ENCODE measurements at places on chromosomes 3 and 15. TPM values are rescaled to one million over a fixed set of nuclear protein-coding genes. Genes with fewer than 3 reads are reported as not detected.
A peak's percentile ranks its signal among the peaks of the same experiment; 100 is the strongest.

GRCh38 chr3:41808152-41808551, 153.8 kb downstream of the ULK4 start:
- DNase-seq: no peak
- H3K27me3 ChIP-seq: no peaks in the 10 kb centered on the region
- H3K36me3 ChIP-seq: no peaks in the 10 kb centered on the region
- H3K27ac ChIP-seq: no peak overlapping the region
- no peak overlapping the region for H3K4me3 ChIP-seq

DNA sequence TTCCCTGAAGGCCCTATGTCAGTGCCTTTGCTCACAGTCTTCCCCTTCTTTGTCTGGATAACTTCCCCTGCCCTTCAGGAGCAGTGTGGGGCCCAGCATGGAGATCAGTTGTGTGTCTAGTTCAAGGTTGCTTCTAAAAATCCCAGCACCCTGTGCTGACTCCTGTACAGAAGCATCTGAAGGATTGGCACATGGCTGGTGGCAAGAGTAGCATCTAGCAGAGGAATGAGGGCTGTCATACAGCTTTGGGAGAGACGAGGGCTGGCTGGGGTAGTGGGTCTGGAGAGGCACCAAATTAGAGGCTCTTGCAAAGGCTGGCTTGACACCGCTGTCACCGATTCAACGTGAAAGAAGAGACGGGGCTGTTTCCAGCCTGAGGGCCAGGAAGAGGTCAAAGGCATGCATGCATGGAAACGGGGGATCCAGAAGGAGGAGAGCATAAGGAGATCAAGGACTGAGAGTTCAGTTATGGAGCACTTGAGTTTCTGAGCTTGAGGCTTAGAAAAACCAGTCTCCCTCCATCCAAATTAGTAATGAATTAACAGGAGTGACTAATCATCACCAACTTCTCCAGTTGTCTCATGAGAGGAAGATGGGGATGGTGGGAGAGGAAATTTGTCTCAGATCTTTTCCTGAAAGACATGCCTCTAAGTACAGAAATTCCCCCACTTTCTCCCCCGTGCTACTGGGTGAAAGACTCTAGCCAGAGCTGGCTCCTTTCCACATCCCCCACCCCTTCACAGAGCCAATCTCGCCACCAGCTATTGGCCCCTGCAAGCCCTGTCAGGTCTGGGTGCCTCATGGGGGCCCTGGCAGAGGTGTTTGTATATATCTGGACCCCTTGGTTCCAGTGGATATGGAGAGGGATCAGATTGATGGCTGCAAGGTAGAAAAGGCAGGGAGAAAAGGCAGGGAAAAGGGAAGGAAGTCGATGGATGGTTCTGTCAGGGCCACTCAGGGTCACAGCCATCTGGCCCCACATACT, 45.9 kb downstream of the SLCO2A1 start:
- no peak for DNase-seq
- H3K27ac ChIP-seq: no peak overlapping the region
- peaks cover 33% of the 10 kb centered on the region for H3K4me1 ChIP-seq

DNA sequence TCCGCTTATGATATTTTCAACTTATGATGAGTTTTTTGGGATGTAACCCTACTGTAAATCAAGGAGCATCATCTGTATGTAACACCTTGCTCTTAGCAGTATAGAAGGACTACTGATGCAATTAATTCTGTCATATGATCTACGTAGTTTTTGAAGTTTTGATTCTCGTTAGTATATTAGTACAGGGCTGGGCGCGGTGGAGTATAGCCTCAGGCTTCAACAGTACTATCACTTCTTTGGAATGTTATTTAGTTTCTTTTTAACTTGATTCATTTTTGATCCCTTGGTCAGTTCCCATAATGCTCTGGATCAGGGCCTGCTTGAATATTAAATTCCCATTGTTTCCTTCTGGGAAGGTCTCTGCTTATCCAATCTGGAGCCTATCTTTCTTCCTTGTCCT, 23.9 kb upstream of the AP4E1 start:
- peak overlapping the region; percentile 73 for H3K27ac ChIP-seq
- H3K36me3 ChIP-seq: no peaks in the 10 kb centered on the region
- DNase-seq: no peak
- H3K27me3 ChIP-seq: no peaks in the 10 kb centered on the region
- H3K4me1 ChIP-seq: peaks cover 6% of the 10 kb centered on the region
- H3K4me3 ChIP-seq: no peak overlapping the region

DNA sequence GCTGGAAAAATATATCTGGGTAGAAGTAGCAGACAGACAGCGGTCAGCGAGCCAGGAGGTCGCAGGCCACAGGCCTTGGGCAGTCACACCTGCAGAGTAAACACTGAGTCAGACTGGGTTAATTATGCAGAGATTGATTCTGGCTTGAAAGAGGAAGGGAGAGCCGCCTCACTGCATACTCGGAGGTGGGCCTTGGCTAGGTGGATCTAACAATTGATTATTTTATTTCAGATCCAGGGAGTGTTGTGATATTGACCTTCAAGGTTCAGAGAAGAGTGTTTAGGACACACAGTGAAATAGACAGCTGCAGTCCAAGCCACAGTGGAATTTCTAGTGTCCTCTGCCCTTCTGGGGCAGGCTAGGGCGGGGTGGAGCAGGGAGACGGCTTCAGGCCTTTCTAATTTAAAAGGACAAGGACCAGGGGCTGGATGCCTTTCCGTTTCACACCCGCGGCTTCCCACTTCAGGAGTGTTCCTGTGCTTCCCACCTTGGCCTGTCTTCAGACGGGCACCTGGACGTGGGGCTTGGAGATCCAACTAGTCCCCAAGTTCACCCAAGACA, 237.3 kb downstream of the XXYLT1 start:
- peaks cover 33% of the 10 kb centered on the region for H3K4me1 ChIP-seq
- H3K4me3 ChIP-seq: peak overlapping the region; percentile 39
- no peaks in the 10 kb centered on the region for H3K36me3 ChIP-seq
- peak overlapping the region; percentile 72 for H3K27ac ChIP-seq

DNA sequence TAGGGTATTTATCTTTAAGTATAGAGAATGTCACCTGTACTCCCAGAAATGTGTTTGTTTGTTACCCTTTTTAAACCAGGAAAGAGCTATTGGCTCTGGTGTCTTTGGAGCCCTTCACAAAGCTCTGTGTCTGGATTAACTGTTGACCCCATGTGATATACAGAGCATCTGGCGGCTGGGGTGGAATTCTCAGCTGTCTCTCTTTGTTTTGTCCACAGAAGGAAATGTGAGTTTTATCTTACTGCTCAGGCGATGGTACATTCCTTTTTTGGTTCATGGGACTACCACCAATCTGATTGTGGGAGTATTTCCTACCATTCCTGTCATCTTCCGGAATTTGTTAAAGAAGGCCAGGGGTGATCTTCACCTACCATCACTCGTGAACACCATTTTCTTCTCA, 120.3 kb downstream of the AKAP13 start:
- H3K27me3 ChIP-seq: no peaks in the 10 kb centered on the region
- no peak for DNase-seq
- no peaks in the 10 kb centered on the region for H3K36me3 ChIP-seq
- no peak overlapping the region for H3K4me3 ChIP-seq
- H3K4me1 ChIP-seq: peaks cover 71% of the 10 kb centered on the region

DNA sequence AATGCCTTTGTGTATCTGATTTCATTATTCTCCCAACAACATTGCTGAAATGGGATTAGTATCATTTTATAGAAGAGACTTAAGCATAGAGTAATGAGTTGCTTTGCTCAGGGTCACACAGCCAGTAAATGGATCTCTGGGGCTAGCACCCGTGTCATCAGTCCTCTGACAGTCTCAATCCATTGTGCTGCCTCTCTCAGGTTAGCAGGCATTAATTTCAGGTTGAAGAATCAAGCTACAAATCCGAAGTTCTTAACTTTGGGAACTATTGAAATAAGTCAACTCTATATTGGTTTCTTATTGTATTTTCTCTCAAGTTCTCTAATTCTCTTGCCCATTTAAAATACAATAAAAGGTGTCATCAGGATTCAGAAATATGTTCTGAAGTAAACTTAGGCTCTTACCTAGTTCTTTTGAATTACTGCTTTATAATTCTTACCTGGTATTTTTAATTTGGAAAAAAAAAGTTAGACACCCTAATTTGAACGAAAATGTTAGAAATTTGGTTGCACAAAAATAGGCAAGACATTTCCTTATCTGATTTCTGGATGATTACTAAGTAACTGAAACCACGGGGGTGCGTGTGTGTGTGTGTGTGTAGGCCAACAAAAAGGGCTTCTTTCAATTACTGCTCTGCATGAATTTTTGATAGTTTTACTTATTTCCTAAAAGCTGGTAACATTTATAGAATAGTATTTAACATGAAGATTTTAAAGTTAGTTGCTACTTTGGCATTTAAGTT, 189.8 kb downstream of the MBNL1 start:
- no peaks in the 10 kb centered on the region for H3K27me3 ChIP-seq
- no peak for DNase-seq
- H3K27ac ChIP-seq: no peak overlapping the region
- H3K36me3 ChIP-seq: peaks cover 22% of the 10 kb centered on the region
- no peaks in the 10 kb centered on the region for H3K4me1 ChIP-seq
- H3K4me3 ChIP-seq: no peak overlapping the region

DNA sequence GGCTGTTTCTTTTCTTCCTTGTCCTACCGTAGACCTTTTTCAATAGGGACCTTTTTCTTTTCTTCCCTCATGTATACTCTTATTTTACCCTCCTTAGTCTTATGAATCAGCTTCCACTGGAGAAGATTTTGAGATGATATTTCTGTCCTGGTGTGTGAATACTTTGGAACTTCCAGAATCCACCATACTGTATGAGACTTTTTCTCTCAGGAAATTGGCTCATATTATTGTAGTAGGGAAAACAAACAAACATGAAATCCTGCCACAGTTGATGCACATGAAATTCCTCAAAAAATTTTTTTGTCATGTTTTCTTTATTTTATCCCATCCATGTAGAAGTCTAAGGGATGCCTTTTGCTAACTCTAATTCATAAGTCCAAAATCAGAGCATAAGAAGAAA, 289.3 kb upstream of the PLSCR5 start:
- H3K27ac ChIP-seq: no peak overlapping the region
- no peaks in the 10 kb centered on the region for H3K4me1 ChIP-seq
- H3K4me3 ChIP-seq: no peak overlapping the region
- DNase-seq: no peak
- H3K27me3 ChIP-seq: no peaks in the 10 kb centered on the region

GRCh38 chr3:4776980-4777581, 202.2 kb upstream of the BHLHE40 start:
- DNase-seq: no peak
- H3K4me3 ChIP-seq: peak overlapping the region; percentile 75
- H3K4me1 ChIP-seq: peaks cover 28% of the 10 kb centered on the region
- no peaks in the 10 kb centered on the region for H3K27me3 ChIP-seq

DNA sequence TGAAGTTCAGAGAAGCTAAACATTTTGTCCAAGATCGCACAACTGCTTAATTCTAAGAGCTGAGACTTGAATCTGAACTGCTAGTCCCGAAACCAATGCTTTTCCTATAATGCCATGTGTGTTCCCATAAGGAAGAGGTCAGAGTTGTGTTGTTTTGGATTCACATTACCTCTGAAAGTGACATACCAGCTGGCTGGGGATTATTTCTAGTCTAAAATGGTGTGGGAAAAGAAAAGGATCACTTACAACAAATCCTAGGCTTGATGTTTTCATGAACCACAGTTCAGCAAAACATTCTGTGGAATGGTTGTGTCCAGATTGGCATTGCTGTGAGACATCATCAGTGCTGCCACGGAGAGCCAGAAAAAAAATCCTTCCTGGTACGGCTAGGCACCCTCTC, 35.0 kb upstream of the LRRC3B start:
- peaks cover 3% of the 10 kb centered on the region for H3K27me3 ChIP-seq
- H3K4me3 ChIP-seq: no peak overlapping the region
- no peaks in the 10 kb centered on the region for H3K36me3 ChIP-seq
- DNase-seq: no peak

DNA sequence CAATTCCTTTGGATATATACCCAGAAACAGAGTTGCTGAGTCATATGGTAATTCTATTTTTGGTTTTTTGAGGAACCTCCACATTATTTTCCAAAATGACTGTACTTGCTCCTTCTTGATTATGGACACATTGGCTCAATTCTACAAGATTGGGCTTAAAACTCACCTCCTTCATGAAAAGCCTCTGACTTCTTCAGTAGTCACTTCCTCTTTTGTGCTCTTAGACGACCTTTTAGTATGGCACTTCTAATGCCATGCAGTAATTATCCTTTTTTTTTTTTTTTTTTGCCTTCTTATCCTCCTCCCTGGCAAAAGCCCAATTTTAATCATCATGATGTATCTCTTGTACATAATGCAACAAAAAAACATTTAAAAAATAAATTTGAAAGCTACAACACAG, 33.0 kb upstream of the ABHD17C start:
- DNase-seq: no peak
- H3K36me3 ChIP-seq: no peaks in the 10 kb centered on the region
- H3K27me3 ChIP-seq: no peaks in the 10 kb centered on the region
- peaks cover 10% of the 10 kb centered on the region for H3K4me1 ChIP-seq
- no peak overlapping the region for H3K27ac ChIP-seq

GRCh38 chr3:187025656-187026316, 95.5 kb downstream of the ST6GAL1 start:
- H3K4me3 ChIP-seq: no peak overlapping the region
- peaks cover 17% of the 10 kb centered on the region for H3K36me3 ChIP-seq
- DNase-seq: no peak
- H3K27ac ChIP-seq: no peak overlapping the region
- H3K4me1 ChIP-seq: peaks cover 14% of the 10 kb centered on the region

DNA sequence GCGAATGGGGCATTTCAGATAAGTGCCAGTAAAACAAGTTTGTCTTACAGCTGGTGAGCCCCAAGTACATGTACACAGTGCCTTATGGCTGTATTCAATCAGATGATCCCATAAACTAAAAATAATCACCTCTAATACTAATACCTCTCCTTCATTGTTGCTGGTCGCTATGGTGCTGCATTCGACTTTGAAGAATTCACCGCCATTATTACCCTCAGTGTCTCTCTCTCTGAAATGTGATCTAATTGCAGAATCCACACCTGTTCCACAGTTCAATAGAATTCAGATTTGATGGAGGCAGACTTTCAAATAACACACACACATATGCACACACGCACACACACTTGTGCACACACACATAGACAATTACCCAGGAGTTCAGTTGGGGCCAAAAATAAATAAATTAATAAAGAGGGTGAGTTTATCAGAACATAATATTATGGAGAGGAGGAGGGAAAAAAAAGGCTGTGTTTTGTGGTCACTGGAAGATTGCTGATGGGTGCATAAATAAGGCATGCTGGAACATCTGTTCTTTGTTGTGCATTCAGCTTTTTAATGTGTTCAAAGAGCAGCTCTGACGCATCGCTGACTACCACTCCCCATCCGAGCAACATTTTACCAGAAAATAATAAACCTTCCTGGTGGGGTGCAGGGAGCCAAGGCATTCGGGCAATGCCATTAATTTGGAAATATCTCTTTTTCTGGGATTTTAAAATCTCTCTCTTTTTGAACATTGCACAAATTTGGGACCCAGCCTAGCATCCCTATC, 235.7 kb downstream of the SATB1 start:
- H3K27ac ChIP-seq: peak overlapping the region; percentile 45
- peaks cover 7% of the 10 kb centered on the region for H3K4me1 ChIP-seq
- no peaks in the 10 kb centered on the region for H3K27me3 ChIP-seq
- no peak for DNase-seq
- H3K4me3 ChIP-seq: no peak overlapping the region

IL5RA gene
- total RNA-seq: 0.14 TPM

CSPG4 gene
- 0.19 TPM for total RNA-seq

LSM3 gene
- total RNA-seq: 11.6 TPM

SPINK8 gene
- total RNA-seq: not detected

RBPMS2 gene
- 19.7 TPM for total RNA-seq

SLC24A5 gene
- 1.3 TPM for total RNA-seq

All from type B pancreatic cell (in vitro differentiated cells).